ENCODE measurements at places on chromosomes 13 and 19. TPM values are rescaled to one million over a fixed set of nuclear protein-coding genes. Genes with fewer than 3 reads are reported as not detected.

The CGB3 gene
- not detected for total RNA-seq

The EXOC3L2 gene
- total RNA-seq, result 11.4 TPM

- no peak for DNase-seq
Measured at GRCh38 chr19:28878862-28879566, 333.9 kb downstream of the UQCRFS1 start.

DNA sequence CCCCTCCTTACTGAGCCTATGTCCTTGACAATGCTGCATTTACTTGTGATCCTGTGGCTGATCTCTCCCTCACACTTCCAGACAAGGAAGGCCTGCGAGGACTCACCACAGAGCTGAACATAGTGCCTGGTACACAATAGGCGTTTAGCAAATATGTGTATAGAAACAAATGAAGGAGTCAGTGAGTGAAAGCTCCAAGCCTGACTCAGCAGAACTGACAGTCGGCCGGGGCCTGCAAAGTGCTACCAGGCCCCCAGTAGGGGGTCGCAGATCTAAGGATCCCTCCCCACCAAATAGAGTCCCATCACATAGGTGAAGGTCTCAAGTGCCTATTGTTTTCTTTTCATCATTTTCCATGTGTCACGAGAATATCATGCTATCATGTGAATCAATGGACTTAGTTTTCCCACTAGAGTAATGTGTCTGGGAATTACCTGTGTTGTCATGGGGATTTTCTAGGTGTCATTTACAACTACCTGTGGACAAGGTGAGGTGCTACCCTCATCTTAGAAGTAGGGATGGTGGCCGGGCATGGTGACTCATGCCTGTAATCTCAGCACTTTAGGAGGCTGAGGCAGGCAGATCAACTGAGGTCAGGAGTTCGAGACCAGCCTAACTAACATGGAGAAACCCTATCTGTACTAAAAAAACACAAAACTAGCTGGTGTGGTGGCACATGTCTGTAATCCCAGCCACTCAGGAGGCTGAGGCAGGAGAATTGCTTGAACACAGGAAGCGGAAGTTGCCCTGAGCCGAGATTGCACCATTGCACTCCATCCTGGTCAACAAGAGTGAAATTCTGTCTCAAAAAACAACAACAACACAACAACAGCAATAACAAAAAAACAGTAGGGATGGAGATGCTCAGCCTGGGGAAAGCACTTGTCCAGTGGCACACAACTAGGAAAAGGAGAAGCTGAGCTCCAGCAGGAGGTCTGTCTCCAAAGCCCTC, 50.3 kb upstream of the CYP2A7 start:
- DNase-seq, result no peak

DNA sequence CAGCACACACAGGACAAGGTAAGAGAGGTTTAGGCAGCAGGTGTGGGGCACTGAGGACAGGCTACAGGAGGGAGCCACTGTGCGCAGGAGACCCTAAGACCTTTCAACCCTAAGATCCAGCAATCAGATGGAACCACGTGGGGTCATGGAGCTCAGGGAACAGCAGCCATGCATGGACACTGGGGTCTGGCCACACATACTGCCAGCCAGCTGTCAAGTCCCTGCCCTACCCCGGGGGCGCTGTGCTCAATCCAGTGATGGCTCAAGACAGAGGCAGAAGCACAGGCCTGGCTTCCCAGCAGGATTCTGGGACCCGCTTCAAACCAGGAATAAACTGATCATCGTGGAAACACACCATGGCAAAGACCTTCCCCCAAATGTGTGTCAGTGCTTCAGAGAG, 25.5 kb upstream of the EPHX3 start:
- DNase-seq, result no peak

- DNase-seq, result peak; percentile 61
Measured at GRCh38 chr19:1054102-1055027, 12.6 kb upstream of the ARHGAP45 start.
